Lung (tissue), 17 donors: ENCODE measurements at places on chromosomes 4 and X. TPM values are rescaled to one million over a fixed set of nuclear protein-coding genes. Genes with fewer than 3 reads are reported as not detected.

Gene NXF2
- not detected for total RNA-seq

Gene PRRG3
- total RNA-seq: 2.4 TPM

DNA sequence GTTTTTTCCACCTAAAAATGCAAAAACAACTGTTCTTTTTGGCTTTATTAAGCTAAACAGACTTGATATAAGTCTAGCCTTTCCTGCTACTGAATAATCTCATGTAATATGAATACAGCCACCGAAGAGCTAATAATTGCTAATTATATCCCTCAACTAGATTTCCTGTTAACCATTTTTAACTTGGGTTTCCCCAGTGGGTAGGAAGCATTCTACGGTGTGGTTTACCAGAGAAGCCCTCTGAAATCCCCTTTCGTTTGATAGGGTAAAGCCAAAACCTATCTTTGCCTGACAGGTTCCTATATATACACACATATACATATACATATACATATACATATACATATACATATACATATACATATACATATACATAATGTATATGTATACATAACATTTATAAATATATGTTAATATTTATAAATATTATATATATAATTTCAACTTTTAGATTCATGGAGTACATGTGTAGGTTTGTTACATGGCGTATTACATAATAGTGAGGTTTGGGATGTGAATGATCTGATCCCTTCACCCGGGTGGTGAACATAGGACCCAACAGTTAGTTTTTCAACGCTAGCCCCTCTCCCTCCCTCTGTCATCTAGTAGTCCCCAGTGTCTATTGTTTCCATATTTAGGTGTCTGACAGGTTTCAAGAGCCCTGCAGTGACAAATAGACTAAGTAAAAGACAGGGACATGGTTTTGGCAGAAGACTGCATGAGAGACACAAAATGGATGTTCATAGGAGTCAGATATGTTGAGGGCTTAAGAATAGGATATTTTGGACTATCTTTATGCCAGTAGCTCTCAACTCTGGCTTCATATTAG is 62.4 kb downstream of the ATXN3L start:
- DNase-seq: no peak
- no peaks in the 10 kb centered on the region for H3K4me1 ChIP-seq

DNA sequence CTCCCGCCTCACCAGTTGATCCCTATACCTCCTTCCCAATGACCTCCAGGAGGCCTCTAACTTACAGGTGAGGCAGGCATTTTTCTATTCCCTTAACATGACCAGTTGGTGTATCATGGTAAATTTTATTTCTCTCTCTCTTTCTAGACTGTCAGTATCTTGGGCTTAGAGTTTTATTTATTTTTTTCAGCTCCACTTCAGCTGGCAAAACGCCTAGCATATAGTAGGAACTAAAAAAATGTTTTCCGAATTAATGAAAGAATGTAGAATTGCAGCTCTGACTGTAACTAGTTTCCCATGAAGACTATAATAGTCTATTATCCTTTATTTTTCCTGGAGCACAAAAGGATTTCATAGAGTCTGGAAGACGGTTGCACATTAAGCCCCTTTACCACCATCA is 84.8 kb downstream of the PDE5A start:
- DNase-seq: no peak
- H3K36me3 ChIP-seq: peaks cover 3% of the 10 kb centered on the region
- H3K4me1 ChIP-seq: no peaks in the 10 kb centered on the region
- H3K27me3 ChIP-seq: no peaks in the 10 kb centered on the region
